Suppressor macrophage (primary cell): ENCODE measurements at places on chromosomes 13 and 19.

GRCh38 chr13:99590519-99591011 is 89.3 kb downstream of the TM9SF2 start:
- no peak for DNase-seq

DNA sequence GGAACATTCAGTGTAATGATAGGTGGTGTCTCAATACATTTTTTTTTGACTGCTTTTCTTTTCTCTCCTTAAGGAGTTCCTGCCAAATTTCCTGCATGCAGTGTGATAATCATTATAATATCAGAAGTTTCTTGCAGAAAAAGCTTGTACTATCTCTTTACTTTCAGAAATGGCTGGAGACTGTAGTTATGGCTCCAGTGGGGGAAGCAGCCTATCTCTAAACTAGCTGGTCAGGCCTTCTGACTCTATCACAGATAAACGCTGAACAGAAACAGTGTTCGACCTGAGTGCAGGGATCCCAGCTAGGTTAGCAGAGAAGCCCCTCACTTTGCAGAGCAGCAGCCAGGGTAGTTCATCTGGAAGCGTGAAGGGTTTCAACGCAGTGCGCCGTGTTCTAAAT is 1.9 kb downstream of the CCNE1 start:
- DNase-seq = no peak

GRCh38 chr19:55224038-55224665 is 4.4 kb downstream of the TMEM86B start:
- no peak for DNase-seq

GRCh38 chr19:48965806-48966540 is 864 bp downstream of the FTL start:
- peak; percentile 78 for DNase-seq

GRCh38 chr13:77846173-77846572 is 72.5 kb downstream of the EDNRB start:
- no peak for DNase-seq

DNA sequence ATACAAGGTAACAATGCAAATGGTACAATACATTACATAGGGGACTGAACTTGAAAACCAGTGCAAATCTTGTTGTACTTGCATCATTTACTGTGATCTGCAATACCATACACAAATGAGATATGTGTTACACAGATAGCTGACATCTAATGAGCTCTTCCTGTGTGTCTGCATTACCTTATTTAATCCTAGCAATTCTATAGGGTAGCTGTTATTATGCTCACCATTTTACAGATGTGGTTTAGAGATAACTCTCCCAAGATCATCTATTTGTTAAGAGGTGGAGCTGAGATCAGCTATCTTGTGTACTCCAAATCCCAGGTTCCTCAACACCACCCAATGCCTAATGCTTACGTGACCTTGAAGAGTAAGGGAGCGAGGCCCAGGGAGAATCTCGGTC is 21.4 kb upstream of the SERP2 start:
- no peak for DNase-seq

GRCh38 chr19:45016388-45017314 is 15.4 kb downstream of the RELB start:
- peak; percentile 68 for DNase-seq

- peak; percentile 77 for DNase-seq
Observed at GRCh38 chr19:47284324-47284899, 9.7 kb downstream of the INAFM1 start.

GRCh38 chr13:45100573-45101262 is 19.6 kb upstream of the GTF2F2 start:
- DNase-seq = no peak

DNA sequence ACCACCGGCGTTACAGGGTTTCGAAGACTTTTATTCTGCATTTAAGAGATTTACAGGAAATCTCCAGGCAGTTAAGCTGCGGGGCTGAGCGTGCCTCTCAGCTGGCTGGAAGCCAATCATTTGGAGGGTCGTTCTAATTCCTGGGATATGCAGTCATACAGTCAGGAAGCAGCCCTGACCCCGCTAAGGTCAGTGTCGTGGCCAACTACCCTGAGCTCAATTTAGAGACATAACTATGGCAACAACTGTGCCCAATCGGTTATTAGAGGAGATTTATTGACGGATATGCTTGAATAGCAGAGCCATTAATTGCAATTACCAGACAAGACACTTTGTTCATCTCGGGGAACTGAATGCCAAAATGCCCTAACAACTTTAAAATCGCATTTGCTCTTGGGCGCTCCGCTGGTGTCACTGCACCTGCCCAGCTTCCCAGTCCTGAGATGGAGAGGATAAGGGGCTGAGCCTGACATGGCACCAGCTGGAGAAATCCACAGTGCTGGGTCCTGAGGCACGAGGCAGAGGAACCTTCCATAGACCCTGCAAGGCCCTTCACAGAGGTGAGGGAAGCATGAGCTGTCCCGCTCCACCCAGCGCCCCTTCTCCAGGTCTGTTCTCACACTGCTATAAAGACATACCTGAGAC is 15.1 kb upstream of the ZNF507 start:
- DNase-seq = no peak

DNA sequence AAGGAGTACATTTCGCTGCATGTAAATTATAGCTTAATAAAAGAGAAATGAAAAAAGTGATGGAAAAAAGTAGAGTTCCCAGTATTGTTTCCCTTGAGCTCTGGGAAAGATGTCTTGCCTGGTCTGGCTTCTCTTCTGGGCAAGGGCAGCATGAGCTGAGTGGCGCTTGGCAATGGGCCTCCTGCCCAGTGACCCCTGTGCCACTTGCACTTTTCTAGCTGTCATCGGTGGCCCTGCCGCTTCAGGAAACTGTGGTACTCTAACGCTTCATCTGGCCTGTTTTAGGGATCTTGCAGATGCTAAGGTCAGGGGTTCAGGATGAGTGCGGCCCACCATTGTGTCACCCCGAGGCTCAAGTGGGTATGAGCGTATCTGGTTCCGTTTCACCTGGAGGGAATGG is 161.4 kb downstream of the MTUS2 start:
- DNase-seq = no peak

DNA sequence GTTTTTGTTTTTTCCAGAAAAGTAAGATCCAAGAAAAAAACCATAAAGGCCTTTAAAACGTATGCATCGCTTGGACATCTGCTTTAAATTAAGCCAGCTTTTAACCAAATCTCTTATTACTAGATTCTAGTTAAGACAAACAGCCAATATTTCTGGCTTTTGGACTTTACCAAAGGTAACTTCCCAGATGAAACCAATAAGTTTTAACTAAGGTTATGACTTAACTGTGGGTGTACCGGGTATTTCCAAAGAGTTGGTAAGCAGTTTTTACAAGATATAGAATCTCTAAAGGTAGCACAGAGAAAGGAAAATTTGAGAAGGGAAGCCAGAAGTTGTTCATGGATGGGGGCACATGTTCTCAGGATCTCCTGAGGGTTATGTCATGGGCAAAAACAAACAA is 34.0 kb downstream of the CEACAM1 start:
- DNase-seq = no peak

DNA sequence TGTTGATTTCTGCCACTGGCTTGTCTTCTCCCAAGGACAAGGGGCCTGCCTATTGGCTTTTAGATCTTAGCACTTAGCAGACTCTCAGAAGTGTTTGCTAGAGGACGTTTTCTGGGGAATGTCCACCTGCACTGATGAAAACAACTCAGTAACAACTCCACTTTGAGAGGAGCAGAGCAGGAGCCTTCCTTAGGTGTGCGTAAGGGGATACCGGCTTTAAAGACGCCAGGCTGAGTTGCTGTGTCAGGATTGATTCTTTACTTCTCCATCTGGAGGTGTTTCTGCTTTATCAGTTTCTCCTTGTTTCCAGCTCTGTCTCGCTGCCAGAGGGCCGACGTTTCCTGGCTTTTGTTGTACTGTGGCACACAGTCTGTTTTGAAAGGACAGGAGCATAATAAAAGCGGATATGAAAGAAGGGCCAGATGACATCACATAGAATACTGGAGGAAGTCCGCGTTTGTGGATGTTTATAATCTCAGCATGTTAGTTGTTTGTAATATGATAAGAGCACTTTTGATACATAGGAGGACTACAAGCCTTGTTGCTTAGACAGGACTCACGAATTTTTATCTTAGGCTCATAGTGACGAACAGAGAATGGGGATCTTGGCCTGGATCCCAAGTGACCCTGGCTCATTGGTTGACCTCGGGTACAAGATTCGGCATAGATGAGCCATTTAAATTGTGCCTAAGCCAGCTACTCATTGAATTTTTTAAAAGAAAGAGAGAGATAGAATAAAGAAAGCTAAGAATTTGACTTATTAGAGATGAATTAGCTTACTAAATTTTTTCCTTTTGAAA is 34.6 kb downstream of the COL4A2 start:
- DNase-seq = peak; percentile 56

DNA sequence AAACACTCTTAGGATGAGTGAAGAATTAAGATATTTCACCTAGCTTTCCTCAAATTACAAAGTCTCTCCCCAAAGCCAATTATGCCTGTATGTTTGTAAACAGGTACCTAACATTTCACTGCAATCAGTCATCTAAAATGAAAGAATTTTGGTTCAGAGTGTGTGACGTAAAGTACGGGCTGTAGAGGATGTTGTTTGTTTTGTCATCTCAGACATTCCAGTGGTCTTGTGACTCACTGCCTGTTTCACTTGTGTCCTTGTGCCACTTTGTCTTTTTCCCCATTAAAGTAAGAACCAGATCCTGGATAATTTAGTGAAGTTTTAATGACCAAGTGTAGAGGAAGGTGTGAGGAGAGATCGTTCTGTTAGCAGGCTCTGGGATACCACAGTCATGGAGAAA is 28.6 kb upstream of the EID2 start:
- DNase-seq = no peak

- DNase-seq = no peak
Observed at GRCh38 chr13:96617528-96617927, 376.7 kb downstream of the OXGR1 start.

GRCh38 chr19:56765137-56765536 is 75.4 kb downstream of the PEG3 start:
- peak; percentile 2 for DNase-seq

DNA sequence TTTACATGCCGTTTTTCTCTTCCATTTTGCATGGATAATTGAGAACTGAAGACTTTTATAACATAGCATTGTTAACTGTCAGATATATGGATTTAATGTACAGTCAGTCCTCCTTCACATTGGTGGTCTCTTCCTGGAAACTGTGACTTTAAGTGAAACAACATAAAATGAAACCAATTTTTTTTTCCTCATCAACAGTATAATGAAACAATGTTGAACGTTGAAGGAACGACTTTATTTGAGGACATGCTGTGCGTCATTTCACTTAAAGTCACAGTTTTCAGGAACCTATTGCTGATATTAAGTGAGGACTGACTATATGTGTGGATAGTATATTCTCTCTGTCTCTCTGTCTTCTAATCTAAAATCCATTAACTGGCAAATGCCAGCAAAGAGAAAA is 54.8 kb downstream of the COG3 start:
- peak; percentile 73 for DNase-seq

DNA sequence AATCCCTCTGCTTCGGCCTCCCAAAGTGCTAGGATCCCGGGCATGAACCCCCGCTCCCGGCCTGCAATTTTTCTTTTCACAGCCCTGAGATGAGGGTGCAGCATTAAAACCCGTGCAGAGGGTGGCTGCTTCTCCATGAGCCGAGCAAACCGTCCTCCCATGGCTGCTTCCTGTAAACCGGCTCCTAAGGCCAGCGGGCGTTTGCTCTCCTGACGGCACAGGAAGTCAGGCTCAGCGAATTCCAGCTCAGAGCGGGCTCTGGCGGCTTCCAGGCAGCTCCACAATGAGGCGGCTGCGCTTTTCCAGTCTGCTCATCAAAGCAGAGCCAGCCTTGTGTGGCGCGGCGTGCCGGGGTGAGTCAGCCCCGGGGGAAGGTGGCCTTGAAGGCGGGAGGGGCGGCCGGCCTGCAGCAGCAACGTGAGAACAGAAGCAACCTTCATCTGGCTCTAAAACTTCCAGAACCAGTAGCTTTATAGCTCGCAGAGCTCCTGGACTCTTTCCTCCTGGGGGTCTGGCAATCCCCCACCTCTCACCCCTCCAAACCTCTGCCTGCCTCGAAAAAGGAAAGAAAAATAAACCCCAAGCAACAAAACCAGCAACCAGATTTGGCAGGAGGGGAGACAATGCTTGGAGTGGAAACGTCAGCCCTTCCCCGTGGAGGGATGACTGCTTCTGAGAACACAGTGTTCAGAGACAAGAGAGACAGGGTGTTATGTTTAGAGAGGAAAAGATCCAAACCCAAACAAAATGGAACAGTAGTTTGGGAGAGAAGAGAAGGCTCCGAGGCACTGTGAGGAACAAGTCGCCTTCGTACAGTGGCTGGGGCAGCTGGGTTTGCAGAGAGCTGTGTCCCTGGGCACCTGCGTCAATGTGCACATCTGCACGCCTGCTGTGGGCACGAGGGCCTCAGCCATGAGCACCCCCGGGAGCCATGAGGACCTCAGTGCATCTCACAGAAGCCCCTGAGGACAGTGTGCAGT is 67.8 kb downstream of the GADD45B start:
- peak; percentile 96 for DNase-seq

DNA sequence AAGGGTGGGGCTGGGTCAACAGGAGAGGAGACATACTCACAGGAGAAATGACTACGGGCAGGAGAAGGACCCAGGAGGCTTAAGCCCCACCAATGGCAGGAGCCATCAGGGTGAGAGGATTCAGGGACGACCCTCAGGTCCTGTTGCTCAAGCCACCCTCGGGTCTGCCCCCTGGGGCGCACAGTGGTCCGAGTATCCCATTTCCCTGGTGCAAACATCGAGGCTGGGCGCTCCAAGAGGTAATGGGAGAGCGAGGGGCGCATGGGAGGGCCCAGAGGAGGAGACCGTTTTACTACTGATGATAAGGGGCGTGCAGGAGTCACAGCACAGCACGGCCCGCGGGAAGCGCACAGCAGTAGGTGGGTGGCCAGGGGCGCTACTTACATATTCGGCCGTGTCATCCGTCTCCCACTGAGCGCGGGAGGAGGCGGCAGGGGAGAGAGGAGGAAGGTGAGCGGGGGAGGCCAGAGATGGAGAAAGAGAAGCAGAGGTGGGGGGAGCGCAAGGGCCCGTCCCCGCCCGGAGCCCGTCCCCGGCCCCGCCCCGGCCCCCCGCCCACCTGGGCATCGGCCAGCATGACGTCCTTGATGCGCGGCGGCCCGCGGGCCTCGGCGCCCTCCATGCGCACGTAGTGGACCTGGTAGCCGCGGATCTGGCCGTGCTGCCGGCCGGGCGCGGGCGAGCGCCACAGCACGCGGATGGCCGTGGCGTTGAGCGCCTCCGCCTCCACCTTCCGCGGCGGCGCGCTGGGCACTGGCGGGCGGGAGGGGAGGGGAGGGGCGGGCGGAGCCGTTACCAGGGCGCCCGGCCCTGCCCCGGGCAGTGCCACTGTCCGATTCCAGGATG is 111.5 kb downstream of the PTPRS start:
- DNase-seq = peak; percentile 23

DNA sequence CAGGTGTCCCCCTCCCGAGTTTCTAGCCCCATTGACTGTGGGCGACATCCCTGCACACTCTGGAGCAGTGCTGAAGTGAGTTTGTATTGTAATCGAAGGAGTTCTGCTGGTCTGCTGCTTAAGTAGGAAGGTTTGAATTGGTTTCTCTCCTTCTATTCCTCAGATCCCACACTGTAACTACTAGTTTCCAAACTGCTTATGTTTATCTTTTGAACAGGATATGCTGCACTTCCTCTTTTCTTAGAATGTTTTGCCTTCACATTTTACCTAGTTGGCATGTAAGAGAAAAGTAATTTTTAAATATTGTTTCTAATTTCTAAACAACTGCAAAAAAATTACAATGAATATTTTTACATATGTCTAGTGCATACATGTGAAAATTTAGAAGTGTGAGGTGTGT is 511.8 kb downstream of the KLF12 start:
- DNase-seq = no peak

GRCh38 chr19:35648017-35648961 is at the start of gene COX6B1:
TSS of gene COX6B1 (plus strand) at chr19:35648323. CDS start at chr19:35651244, 2,921 bp downstream.
- peak; percentile 98 for DNase-seq
